ENCODE measurements at places on chromosomes 6 and 20.

GRCh38 chr6:150906641-150907326, 41.3 kb downstream of the MTHFD1L start:
- DNase-seq = no peak

DNA sequence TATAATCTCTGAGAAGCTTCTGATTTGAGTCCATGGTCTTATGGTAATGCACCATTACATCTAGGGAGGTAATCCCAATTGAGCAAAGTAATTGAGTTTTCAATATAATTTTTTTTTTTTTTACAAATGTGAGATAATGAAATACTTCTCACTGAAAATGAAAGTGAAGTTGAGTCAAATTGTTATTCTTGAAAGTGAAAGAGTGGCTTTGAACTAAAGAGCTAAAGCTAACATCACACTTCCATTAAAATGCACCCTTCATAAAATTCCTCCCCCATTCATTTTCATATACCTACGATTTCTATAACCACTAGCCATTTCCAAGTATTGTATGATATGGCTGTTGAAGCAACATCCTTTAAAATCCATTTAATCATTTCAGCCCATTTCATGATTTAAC, 149.1 kb upstream of the IMPG1 start:
- no peak for DNase-seq

GRCh38 chr20:62359043-62359490, 8.0 kb downstream of the LAMA5 start:
- DNase-seq = no peak

- no peak for DNase-seq
Measured at GRCh38 chr6:21710908-21711627, 117.5 kb downstream of the SOX4 start.

- DNase-seq = no peak
Measured at GRCh38 chr6:33419580-33420490, at the start of gene SYNGAP1. TSS of gene SYNGAP1 (plus strand) at chr6:33420065. CDS start at chr6:33420265, 200 bp downstream.

GRCh38 chr6:18161431-18161830, 6.2 kb downstream of the KDM1B start:
- no peak for DNase-seq

DNA sequence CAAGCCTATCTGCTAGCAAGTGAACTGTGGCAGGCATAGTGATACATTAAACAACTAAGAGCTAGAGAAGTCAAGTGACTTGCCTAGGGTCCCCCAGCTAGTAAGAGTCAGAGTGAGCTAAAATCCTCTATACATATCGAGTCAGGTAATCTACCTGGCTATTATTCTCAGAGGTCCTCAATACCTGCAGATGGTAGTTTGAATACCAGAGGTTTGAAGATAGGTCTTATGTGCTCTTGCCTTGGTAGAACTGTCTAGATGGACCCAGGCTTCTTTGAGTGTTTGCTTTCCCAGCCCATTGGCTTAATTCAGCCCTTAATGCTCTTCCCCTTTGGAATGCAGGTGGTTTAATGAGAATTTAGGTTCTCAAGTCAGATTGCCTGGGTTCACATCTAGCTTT, 1.1 kb downstream of the ERGIC3 start:
- no peak for DNase-seq

DNA sequence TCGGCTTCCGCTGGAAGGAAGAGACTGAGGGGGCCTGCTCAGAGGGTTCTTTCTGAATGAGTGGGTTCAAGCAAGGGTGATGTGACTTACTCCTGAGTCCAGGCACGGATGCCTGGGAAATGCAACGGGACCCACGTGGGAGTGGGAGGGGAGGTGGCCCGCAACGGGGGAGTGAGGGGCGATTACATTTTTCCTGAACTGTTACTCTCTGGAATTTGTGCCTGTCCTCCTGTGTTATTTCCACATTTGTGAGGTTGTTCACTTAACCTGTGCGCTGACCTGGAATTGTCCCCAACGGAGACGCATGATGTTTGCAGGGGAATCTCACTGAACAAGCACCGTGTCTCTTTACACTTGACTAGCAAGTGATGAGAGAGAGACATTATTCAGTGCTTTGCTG, 209.4 kb downstream of the CDH4 start:
- DNase-seq = no peak

GRCh38 chr6:42345696-42346416, 105.9 kb downstream of the TRERF1 start:
- peak; percentile 66 for DNase-seq

GRCh38 chr6:170087941-170088581, 202.8 kb downstream of the DLL1 start:
- peak; percentile 72 for DNase-seq

DNA sequence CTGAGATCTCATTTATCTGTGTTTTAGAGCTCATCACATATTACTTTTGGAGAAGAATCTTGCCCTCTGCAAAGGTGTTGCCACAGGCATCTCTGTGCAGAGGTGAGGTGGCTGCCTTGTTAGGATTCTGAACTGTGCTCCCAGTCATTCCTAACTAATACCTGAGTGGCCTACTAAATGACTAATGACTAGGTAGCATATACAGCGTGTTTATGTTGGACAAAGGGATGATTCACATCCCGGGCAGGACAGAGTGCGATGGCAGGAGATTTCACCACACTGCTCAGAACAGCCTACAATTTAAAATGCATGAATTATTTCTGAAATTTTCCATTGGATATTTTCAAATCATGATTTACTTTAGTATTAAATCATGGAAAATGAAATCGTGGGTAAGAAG, 23.1 kb upstream of the CGA start:
- no peak for DNase-seq

DNA sequence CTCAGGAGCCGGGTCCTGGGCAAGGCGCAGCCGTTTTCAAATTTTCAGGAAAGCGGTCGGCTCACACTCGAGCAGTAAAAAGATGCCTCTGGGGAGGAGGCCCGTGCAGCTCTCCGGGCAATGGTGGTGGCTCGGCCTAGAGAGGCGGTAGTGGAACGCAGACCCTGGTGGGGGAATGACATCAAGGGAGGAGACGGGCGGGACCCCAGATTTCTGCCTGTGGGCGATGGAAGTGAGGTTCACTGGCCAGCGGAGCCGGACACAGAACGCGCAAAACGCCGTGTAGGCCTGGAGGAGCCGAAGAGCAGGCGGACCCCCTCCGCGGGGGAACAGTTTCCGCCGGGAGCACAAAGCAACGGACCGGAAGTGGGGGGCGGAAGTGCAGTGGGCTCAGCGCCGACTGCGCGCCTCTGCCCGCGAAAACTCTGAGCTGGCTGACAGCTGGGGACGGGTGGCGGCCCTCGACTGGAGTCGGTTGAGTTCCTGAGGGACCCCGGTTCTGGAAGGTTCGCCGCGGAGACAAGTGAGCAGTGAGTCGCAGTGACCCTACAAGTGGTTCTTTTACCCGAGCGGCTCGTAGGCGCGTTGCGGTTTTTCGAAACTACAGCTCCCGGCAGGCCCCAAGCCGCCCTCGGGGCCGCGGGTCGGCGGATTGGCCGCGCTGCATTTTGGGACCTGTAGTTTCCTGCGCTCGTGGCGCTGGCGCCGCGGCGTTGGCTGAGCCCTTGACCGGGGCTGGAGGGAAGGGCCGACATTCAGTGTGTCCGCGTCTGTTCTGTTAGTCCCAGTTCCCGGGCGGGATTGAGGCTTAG, at the start of gene RTEL1:
Gene RTEL1, plus strand, starts transcription at position 376 of the 812 bp plus-strand sequence. CDS start 1,091 bp downstream, outside the sequence.
- peak; percentile 88 for DNase-seq

DNA sequence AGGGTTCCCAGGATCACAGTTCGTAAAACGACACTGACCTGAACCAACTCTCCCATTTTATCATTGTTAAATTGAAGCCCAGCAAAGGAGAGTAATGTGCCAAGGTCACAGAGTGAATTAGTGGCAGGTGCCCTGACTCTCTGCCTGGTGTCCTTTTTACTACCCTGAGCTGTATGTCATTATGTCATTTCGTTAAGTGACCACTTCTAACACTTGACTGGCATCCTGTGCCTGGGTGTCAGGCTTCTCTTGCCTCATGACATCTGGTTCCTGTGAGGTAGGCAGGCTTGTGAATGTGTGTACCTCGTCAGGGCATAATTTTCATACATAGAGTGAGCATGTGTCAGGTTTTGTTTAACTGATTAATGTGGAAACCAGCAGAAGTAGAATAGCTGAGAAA, 48.6 kb downstream of the RALY start:
- no peak for DNase-seq

GRCh38 chr20:33812152-33812849, 1.2 kb downstream of the CHMP4B start:
- peak; percentile 29 for DNase-seq

DNA sequence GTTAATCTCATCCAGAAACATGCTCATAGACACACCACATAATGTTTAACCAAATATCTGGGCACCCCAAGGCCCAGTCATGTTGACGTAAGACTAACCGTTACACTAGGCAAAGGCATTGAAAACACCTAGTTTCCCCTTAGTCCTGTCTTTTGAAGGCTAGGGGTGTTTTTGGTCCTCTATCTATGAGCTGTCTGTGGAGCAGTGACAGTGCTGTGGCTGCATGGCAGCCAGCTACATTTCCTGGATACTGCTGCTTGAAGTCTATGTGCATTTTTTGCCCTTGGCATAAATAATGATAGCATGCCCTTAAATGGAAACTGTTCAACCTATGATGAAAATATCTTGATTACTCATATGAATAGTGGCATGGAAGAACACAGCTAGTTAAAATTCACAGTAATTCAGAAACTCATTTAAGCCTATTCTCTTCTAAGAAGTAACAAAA, 18.6 kb downstream of the FARS2 start:
- peak; percentile 91 for DNase-seq

DNA sequence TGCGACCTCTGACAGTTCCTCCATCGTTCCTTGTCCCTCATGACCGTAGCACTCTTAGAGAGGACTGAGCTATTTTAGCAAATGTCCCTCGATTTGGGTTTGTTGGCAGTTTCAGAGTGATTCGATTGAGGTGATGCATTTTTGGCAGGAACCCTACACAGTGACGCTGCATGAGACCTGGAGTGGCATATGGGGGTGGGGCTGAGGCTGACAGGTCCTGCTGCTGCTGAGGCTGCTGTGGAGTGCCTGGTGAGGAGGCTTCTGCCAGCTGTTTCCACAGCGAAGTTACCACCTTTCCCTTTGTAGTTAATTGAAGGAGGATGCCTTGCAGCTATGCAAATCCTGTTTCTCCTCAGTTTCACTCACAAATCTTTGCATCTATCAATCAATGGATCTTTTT, 19.8 kb downstream of the PXDC1 start:
- DNase-seq = no peak

DNA sequence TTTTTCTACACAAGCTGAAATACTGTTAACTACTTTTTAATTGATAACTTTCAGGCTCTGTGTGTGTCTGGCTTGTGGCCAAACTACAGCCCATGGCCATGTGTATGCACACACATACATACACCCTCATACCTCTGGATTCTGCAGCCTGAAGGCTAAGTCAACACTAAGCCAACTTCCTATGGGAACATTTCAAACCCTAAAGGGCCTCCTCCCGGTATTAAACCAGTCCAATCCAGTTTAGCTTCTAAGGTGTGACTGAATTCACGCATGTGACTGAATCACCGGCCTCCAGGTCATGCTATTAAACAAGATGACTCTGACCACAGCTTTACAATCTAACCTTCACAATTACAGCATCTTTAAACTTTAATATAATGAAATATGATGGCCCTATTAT, 20.7 kb upstream of the DST start:
- DNase-seq = no peak

DNA sequence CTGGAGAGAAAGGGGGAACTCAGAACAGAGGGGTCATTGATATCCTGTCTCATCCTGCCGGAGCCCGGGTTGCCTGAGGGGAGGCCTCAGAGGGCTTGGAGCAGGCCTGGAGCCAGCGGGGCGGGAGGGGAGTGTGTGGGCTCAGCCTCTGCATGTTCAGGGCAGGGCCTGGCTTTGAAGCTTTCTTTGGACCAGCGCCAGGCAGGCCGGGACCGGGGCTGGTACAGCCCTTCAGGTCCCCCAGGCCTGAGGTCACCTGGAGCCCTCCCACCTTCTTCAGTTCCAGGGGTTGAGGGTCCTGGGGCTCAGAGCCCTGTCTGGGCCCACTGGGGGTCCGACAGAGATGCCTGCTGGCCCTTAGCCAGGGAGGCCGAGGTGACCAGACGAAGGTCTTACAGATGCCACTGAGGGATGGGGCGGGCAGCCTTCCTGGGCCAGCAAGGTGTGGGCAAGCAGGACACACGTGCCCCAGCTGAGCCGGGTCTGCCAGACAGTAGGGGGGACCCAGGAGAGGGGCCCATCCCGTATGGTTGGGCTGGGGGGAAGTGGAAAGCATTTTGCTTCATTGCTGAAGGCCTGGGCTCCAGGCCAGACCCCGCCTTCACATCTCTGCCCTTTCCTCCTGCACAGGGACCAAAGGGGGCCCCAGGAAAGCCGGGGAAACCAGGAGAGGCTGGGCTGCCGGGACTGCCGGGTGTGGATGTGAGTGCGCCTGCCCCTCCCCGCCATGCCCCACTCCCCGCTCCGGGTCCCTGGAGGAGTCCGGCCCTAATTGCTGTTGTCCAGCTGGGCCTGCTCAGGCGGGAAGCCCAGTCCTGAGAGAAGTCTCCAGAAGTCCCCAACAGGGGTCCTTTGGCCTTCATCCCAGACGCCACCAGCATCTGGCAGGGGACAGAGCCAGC, 2.0 kb downstream of the COL9A3 start:
- DNase-seq = no peak

GRCh38 chr6:163554663-163555062, 140.1 kb downstream of the QKI start:
- peak; percentile 34 for DNase-seq

GRCh38 chr6:18141805-18142590, 12.9 kb downstream of the TPMT start:
- DNase-seq = no peak

DNA sequence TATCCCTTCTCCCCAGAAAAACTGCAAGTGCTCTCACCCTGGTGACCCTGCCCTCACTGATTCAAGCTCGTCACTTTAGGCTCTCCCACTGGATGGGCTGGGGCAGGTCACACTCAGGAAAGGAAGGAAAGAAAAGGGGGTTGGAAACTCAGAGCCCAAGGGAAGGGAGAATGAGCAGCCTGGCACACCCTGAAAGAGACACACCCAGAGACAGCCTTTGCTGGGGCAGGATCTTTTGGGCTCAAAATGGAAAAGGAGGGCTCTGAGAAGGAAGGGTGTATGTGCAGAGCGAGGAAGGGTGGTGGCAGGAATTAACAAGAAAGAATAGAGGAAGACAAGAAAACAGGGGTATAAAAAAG, 2.5 kb downstream of the PPP1R18 start:
- DNase-seq = no peak
